ENCODE measurements at places on chromosomes 6 and 20.

DNA sequence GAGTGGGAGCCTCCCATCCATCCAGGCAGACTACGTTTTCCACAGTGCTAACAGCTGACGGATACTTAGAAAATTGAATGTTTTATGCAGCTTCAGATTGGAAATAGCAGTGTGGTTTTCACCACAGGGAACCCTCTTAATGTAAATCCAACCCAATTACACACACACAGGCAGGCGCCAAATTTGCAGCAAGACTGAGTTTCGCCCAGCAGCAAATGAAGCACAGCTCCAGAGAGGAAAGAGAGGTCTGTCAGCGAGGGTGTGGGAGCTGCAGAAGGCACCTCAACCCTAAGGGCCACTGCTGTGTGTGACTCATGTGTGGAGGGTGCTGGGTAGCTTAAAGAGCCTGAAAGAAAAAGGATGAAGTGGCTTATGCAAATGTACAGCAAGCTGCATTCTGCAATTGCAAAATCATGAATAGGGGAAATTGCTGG, 365.7 kb downstream of the MAFB start:
- no peak for DNase-seq

GRCh38 chr6:158284007-158284875, 28.0 kb upstream of the TULP4 start:
- DNase-seq: no peak

GRCh38 chr20:50734730-50735679, 3.6 kb downstream of the PARD6B start:
- DNase-seq: no peak

GRCh38 chr6:40582892-40583291, 4.3 kb downstream of the LRFN2 start:
- no peak for DNase-seq
